ENCODE measurements at places on chromosomes 5 and 9. TPM values are rescaled to one million over a fixed set of nuclear protein-coding genes. Genes with fewer than 3 reads are reported as not detected.

Gene GNAQ
- polyA plus RNA-seq = 30.9 TPM

Gene PKD2L2
- 0.29 TPM for polyA plus RNA-seq

Gene C1QTNF3
- 144 TPM for polyA plus RNA-seq

Gene PIP5KL1
- polyA plus RNA-seq = 1.1 TPM

Gene TMEM252
- polyA plus RNA-seq = 2.2 TPM

Gene SLC12A7
- 10.7 TPM for polyA plus RNA-seq

Gene PLAC8L1
- 0.57 TPM for polyA plus RNA-seq

Gene ZNF366
- 2.9 TPM for polyA plus RNA-seq

Gene TUT7
- polyA plus RNA-seq = 13.6 TPM

Gene PCDHGA3
- 1.5 TPM for polyA plus RNA-seq

Gene ABO
- 3.8 TPM for polyA plus RNA-seq

Gene ECM2
- 16.0 TPM for polyA plus RNA-seq

Gene CDC20B
- 0.07 TPM for polyA plus RNA-seq

Gene LIFR
- polyA plus RNA-seq = 53.3 TPM

Gene ELOVL7
- not detected for polyA plus RNA-seq

Gene ITK
- not detected for polyA plus RNA-seq

Gene MUSK
- 13.1 TPM for polyA plus RNA-seq

Gene MARCHF3
- polyA plus RNA-seq = 8.1 TPM

Gene MARCOL
- polyA plus RNA-seq = not detected

Gene TERT
- not detected for polyA plus RNA-seq

Gene PCDHGB5
- polyA plus RNA-seq = 3.9 TPM

Gene SLC25A2
- polyA plus RNA-seq = not detected

Gene CARD19
- polyA plus RNA-seq = 26.7 TPM

Gene NMUR2
- 0.35 TPM for polyA plus RNA-seq

Gene EPB41L4B
- polyA plus RNA-seq = 10.5 TPM

Gene FST
- polyA plus RNA-seq = 15.4 TPM

Gene PIP5K1B
- polyA plus RNA-seq = not detected

Gene GRXCR2
- not detected for polyA plus RNA-seq

Gene SPINK5
- 2.3 TPM for polyA plus RNA-seq

Gene BSPRY
- polyA plus RNA-seq = 0.24 TPM

Gene CCDC183
- polyA plus RNA-seq = not detected

Gene STXBP1
- 17.8 TPM for polyA plus RNA-seq

Gene GRIA1
- polyA plus RNA-seq = 0.80 TPM

Gene IFNA16
- not detected for polyA plus RNA-seq

Gene SRA1
- 20.8 TPM for polyA plus RNA-seq

Gene CEL
- 20.3 TPM for polyA plus RNA-seq

Data from muscle of arm (tissue), 14 donors.